ENCODE measurements at places on chromosomes 3 and 15.

- no peaks in the 10 kb centered on the region for H3K4me1 ChIP-seq
- no peaks in the 10 kb centered on the region for H3K27me3 ChIP-seq
- H3K4me3 ChIP-seq: no peak overlapping the region
- H3K36me3 ChIP-seq: no peaks in the 10 kb centered on the region
- no peak overlapping the region for H3K27ac ChIP-seq
- DNase-seq: no peak
Measured at GRCh38 chr3:197083486-197083885, 53.9 kb upstream of the MELTF start.

DNA sequence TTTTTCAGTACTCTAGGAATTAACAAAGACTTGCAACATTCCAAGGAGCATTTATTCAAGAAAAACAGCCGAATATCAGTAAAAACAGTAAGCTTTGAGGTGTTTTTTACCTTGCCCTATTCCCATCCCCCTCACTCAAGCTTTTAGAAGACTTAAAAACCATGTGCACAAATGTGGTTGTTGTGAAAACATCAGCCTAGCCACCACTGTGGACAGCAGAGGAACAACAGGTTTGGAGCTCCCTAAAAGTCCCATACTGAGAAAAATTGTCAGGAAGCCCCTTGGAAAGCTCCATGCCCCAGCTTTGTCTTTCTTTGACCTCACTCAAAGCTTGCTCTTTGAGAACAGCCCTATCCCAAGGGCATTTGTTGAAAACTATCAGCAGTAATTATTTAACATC, 34.7 kb upstream of the RSL24D1 start:
- no peaks in the 10 kb centered on the region for H3K4me1 ChIP-seq
- no peak for DNase-seq
- no peaks in the 10 kb centered on the region for H3K27me3 ChIP-seq
- H3K4me3 ChIP-seq: no peak overlapping the region

- no peak overlapping the region for H3K4me3 ChIP-seq
- H3K27ac ChIP-seq: no peak overlapping the region
- peaks cover 58% of the 10 kb centered on the region for H3K4me1 ChIP-seq
Measured at GRCh38 chr3:25658836-25659235, 5.9 kb downstream of the TOP2B start.

GRCh38 chr15:75177360-75178071, 24.2 kb upstream of the C15orf39 start:
- H3K4me1 ChIP-seq: peaks cover 63% of the 10 kb centered on the region
- no peaks in the 10 kb centered on the region for H3K36me3 ChIP-seq
- H3K4me3 ChIP-seq: no peak overlapping the region
- H3K27me3 ChIP-seq: no peaks in the 10 kb centered on the region
- peak; percentile 19 for DNase-seq

DNA sequence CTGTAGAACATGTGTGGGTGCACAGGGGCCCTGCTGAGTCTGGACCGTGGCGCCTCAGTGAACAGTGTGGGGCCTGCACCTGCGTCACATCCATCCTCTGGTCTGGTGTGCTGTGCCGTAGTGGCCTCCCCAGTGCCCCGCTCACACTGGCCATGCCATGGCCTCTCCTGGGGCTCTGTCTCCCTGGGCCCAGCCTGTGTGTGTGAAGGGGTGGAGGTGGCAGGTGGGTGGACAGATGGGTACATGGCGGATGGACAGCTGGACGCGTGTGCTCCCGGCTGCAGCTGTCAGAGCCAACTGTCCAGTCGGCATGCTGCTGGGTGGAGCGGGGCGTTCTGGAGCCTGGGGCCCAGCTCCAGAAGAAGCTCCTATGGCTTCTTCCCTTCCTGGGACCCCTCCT, 17.8 kb downstream of the PLXNA1 start:
- H3K27me3 ChIP-seq: no peaks in the 10 kb centered on the region
- H3K27ac ChIP-seq: peak overlapping the region; percentile 84
- DNase-seq: no peak
- no peaks in the 10 kb centered on the region for H3K36me3 ChIP-seq
- H3K4me3 ChIP-seq: no peak overlapping the region

GRCh38 chr3:36480911-36481648, 100.8 kb downstream of the STAC start:
- H3K27ac ChIP-seq: no peak overlapping the region
- no peaks in the 10 kb centered on the region for H3K4me1 ChIP-seq
- no peak overlapping the region for H3K4me3 ChIP-seq
- H3K27me3 ChIP-seq: no peaks in the 10 kb centered on the region

DNA sequence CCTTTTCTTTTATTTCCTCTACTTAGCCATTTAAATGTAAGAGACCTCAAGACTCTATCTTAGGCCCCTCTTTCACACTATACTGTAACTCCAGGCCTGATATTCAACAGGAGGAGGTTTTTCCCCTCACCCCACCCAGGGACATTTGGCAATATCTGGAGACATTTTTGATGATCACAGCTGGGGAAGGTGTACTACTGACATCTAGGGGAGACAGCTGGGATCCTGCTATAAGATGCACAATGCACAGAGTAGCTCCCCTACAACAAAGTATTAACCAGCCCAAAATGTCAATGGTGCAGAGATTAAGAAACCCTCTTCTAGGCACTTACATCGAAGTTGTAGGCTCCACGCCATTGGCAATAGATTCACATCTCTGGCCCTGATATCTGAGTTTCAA, 517.5 kb upstream of the UBE2E2 start:
- no peaks in the 10 kb centered on the region for H3K27me3 ChIP-seq
- no peaks in the 10 kb centered on the region for H3K4me1 ChIP-seq
- no peak for DNase-seq
- no peak overlapping the region for H3K4me3 ChIP-seq
- H3K27ac ChIP-seq: no peak overlapping the region

DNA sequence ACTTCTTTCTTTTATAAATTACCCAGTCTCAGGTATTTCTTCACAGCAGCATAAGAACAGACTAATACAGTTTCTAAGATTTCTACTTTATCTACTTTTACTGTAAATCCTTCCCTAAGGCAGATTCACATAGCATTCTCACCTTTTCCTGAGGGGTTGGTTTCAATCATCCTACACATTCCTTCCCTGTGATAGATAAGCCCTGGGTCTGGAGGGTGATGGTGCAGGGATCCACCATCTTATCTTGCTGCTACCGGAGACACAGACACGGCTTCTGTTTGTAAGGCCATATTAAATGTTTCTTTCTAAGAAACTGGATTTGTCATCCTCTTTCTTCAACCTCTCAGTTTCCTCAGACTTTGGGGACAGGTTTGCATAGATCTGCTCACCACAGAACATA, 6.1 kb downstream of the IQCF5 start:
- no peaks in the 10 kb centered on the region for H3K36me3 ChIP-seq
- no peak for DNase-seq
- H3K27me3 ChIP-seq: no peaks in the 10 kb centered on the region
- H3K4me3 ChIP-seq: no peak overlapping the region
- H3K4me1 ChIP-seq: no peaks in the 10 kb centered on the region

GRCh38 chr3:141895731-141896130, 19.3 kb downstream of the ATP1B3 start:
- H3K4me1 ChIP-seq: no peaks in the 10 kb centered on the region
- H3K4me3 ChIP-seq: no peak overlapping the region
- no peaks in the 10 kb centered on the region for H3K36me3 ChIP-seq

DNA sequence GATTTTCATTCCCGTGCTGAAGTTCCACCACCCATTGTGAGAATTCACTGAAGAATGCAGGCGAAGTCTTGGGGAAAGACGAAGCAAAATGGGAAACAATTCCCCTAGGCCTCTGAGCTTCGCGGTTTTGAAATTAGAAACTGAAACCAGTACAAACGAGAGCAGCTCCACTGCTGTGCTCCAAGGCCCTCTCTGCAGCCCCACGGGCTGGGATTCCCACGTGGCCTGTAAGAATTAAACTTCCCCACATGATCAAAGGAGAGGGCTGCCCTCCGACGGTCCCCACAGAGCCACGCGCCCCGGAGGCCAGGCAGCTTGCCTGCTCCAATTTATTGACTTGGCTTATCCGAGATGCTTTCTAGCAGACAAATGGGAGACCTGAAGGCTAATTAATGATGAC, 144.0 kb downstream of the GREM1 start:
- H3K36me3 ChIP-seq: no peaks in the 10 kb centered on the region
- no peak for DNase-seq
- H3K4me1 ChIP-seq: no peaks in the 10 kb centered on the region
